ENCODE measurements at places on chromosomes 6 and 20.
A peak's percentile ranks its signal among the peaks of the same experiment; 100 is the strongest.

DNA sequence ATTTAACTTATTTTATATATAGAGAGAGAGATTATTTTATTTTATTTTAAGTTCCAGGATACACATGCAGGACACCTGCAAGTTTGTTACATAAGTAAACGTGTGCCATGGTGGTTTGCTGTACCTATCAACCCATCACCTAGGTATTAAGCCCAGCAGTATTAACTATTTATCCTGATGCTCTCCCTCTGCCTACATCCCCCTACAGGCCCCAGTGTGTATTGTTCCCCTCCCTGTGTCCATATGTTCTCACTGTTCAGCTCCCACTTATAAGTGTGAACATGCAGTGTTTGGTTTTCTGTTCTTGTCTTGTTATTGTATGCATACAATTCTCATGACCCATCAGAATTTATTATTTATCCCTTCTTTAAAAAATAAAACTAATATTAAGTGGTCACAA, 34.6 kb downstream of the FKBP1C start:
- DNase-seq: no peak

DNA sequence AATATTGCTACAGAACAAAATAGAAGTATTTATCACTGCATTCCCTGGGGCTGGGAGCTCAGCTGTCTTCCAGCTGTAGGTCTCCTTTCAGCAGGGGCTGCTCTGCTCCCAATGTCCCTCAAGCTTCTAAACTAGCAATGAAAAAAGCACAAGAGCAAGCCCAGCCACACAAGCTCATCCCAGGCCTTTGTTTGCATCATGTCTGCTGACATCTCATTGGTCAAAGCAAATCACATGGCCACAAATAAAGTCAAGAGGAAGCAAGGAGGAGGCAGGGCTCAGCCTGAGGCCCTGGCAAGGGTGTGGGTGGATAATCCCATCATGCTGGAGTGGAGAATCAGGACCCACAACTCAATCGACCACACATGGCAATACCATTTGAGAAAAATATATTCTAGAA, 2.2 kb upstream of the BFSP1 start:
- DNase-seq: no peak

GRCh38 chr6:43771210-43771857, 1.3 kb downstream of the VEGFA start:
- peak; percentile 76 for DNase-seq

GRCh38 chr6:25804804-25805203, 27.0 kb downstream of the SLC17A1 start:
- no peak for DNase-seq

- DNase-seq: no peak
Observed at GRCh38 chr6:33740204-33740608, 6.5 kb downstream of the IP6K3 start.

- no peak for DNase-seq
Observed at GRCh38 chr6:91366781-91367180, 779.9 kb upstream of the MAP3K7 start.
